ENCODE measurements at places on chromosomes 13 and 19.

GRCh38 chr19:50896591-50897190 lies 14.5 kb downstream of the KLK4 start:
- DNase-seq: no peak

DNA sequence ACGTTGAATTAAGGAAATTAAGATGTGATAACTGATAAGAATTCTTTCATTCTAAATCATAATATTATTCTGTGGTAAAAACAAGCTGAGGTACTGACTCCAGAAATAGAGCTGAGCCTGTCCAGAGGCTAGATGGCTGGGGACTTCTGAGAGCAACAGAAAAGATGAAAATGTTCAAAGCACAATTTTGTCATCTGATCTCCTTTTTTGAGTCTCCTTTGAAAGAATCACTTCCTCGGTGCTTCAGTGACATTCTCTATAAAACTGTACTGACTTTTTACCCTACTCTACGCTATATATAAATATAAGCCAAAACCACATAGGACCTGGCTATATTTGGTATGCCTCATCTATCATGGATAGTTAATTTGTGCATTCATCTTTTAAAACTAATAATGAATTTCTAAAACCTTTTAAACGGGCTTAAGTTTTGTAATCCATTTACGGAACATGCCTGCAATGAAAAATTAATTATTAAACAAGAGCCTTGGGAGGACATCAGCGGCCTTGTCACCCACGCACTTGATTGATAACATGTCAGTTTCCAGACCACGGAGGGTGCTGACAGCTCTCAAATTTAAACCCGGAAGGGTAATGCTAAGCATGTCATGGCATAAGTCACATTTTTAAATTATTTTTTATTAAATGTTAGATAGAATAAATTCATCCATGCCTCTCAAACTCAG lies 235.5 kb downstream of the PCDH9 start:
- DNase-seq: no peak

DNA sequence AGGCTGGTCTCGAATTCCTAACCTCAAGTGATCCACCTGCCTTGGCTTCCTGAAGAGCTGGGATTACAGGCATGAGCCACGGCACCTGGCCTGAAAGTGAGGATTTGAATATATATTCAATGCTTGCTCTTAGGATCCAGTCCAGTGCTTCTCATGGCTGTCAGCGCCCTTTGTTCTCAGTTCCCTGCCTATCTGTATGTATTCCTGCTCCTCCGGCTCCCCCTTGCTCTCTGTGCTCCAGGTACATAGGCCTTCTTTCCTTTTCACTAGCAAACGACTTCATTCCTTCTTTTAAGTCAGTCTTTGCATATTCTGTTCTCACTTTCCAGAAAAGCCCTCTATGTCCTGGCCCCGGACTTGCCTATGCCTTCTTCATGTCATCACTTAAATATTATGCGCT lies 232.8 kb downstream of the DACH1 start:
- no peak for DNase-seq

GRCh38 chr19:38634757-38635482 lies 12.5 kb upstream of the ACTN4 start:
- DNase-seq: peak; percentile 56

DNA sequence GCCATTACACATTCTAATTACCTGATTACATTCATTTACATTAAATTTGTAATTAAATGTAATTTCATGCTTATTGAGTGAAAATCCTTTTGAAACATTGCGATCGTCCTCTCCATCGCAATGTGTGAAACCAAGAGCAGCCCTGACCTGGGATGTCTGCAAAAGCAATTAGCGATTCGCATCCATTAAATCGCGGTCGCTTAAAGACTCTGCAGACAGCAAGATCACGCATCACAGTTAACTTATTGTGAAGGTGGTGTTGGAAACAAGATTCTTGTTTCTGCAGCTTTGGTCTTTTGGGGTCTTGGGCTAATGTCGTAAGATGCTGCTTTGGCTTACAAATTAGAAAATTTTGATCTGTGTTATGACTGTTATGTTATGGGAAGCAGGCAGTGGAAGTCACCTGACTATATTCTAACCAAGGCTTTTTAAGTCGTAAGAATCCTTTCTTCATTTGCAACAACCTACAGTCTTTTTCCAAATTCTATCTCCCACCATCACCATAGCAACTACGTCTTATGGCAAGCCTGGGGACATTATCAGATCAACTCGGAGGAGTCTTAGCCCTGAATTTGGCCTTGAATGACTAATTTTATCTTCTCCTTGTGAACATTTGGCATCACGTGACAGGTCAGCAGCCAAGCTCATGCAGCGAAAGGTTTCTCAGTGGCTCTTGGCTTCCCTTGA lies 142.8 kb upstream of the SOX1 start:
- DNase-seq: no peak

DNA sequence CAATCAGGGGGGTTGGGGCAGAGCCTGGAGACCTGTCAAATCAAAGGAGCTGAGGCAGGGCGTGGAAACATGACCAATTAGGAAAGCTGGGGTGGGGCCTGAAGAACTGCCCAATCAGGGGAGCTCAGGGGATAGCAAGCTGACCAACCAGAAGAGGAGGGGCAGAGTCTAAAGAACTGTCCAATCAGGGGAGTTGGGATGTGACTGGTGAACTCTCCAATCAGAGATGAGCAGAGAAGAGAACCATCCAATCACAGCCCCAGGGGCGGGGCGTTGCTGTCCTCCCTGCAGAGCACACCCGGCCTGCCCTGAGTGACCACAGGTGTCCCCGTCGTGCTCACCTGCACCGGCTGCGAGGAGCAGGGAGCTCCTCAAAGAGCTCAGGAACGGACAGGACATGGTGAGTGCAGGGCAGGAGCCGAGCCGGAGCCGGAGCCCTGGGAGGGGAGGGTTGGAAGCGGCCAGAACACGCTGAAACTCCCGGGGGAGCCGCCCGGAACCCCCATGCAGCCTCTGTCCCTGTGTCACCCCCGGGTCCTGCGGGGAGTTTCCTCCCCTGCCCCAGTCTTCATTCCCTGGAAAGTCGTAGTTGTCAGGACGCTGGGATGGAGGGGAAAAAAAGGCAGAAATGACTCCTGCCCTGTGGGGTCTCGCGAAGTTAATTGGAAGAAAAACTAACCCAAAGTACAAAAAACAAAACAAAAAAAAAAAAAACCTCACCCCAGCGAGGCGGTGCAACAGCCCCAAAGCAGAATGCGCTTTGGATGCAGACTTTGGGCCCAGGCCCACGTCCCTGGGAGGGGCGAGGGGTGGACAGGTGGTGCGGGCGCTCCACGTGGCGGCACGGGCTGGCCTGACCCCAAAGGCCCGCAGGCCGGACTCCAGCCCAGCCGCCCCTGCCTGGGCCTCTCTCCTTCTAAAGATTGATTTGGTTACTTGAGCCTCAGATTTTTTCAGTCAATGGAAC lies at the start of gene ZNF556:
Gene ZNF556, plus strand, starts transcription at position 311 of the 967 bp plus-strand sequence. Its CDS starts 87 bp downstream, at position 398.
- no peak for DNase-seq

GRCh38 chr19:41261474-41262190 lies 2.5 kb upstream of the HNRNPUL1 start:
- DNase-seq: no peak

- no peak for DNase-seq
Observed at GRCh38 chr13:76968041-76968440, 19.7 kb downstream of the ACOD1 start.

- DNase-seq: no peak
Observed at GRCh38 chr13:88360761-88361160, 689.6 kb downstream of the SLITRK5 start.

DNA sequence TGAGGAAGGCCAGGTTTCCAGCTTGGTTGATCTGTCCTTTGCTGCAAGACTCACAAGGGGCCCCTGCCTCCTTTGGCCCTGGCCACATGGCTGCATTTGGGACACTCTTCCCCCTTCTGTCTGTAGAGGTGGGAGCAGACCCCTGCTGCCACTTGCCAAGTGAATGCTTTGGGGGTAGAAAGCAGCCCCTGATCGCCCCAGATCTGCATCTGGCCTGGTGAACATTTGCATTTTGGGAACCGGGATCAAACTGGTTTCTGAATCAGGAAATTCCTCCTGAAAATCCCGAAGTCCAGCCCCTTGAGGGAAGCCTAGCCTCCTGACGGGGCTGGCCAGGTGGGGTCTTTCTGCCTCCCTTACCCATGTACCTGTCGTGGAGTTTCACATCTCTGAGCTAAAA lies 14.9 kb downstream of the DPF1 start:
- no peak for DNase-seq

DNA sequence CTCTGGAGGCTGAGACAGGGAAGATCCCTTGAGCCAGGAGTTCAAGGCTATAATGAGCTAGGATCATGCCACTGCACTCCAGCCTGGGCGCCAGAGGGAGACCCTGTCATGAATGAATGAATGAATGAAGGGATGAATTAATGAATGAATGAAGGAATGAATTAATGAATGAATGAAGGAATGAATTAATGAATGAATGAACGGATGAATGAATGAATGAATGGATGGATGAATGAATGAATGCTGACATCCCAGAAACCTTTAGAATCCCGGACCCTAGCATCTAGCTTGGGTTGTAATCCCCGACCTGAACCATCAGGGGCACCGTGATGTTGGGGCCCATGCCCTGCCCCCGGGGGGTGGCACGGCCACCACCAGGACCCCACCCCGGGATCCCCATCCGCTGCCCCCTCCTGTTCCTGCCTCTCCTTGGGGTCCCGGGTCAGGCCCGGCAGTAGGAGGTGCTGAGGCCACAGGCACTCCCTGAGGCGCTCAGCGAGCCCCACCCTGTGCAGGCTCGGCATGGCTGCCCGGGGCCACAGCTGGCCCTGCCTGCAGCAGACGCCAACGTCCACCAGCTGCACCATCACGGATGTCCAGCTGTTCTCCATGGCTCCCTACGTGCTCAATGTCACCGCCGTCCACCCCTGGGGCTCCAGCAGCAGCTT lies 3.4 kb downstream of the EBI3 start:
- no peak for DNase-seq

DNA sequence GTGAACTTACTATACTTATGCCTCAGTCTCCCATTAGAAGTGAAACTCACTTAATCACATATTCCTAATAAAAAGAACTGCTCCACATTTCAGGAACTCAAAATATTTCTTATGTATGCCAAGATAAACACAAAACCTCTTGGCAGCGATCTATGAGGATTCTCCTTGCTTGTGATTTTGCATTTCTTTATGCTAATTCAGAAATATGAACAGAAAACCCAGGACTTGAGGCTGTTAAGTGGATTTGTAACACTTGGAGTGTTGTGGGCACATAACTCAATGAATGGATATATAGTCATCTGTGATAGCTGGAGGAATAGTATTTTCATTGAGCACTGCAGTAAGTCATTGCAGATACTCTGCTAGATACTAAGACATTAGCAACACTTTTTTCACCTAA lies 5.6 kb upstream of the KATNAL1 start:
- DNase-seq: peak; percentile 56

DNA sequence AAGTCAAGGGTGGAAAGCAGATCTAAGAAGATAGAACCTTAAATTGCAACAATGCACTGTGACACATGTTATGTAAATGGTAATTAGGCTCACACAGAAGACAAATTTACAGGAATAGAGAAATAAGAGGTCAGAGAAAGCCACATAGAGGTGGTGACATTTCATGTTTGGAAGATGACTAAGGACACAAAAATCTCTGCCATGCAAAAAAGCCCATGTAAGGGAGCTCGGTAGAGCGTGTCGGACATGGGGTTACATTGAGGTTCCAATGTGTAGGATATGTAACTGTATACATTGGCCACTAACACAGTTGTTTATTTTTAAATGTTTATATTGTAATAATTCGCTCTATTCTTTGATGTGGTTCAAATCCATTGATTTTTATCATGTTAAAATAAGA lies 33.7 kb downstream of the SUGT1 start:
- peak; percentile 10 for DNase-seq

- DNase-seq: no peak
Observed at GRCh38 chr19:17654993-17655392, 33.2 kb downstream of the UNC13A start.

Measured in fibroblast of skin of right quadriceps (primary cell).